ENCODE measurements at places on chromosomes 2 and 18.

DNA sequence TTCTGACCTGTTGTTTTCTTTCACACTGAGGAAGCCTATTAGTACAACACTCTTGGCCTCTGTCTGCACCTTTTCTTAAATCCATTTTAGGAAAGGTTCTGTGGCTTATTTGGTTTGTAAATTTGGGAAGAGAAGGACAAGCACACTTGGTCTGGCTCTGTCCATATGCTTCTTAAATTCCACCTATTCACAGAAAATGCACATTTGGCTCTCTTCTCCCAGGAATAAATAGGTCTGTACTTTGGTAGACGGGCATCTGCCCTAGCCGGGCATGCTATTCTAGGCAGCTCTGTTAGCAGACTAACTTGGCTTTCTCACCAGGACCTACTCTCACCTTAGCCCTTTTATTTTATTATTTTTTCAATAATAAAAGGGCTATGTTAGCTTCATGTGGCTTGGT lies 1211.8 kb upstream of the SLC39A10 start:
- DNase-seq: no peak

DNA sequence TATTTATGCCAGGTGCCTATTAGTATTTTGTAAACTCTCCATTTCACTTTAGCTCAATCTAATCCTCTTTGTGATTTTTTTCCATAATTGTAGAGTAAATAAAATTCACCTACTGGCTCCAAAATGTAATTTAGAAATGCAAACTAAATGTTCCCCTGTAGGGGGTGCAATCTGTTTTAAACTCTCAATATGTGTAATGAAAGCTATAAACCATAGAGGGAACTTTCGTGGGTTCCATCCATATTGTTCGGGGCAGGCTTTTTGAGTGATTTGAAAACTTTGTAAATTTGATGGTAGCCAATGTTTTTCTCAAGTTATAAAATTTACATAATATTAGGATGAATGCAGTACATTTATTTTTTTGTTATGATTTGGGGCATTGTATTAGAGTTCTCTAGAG lies 49.4 kb downstream of the TSPYL6 start:
- peak; percentile 33 for DNase-seq

DNA sequence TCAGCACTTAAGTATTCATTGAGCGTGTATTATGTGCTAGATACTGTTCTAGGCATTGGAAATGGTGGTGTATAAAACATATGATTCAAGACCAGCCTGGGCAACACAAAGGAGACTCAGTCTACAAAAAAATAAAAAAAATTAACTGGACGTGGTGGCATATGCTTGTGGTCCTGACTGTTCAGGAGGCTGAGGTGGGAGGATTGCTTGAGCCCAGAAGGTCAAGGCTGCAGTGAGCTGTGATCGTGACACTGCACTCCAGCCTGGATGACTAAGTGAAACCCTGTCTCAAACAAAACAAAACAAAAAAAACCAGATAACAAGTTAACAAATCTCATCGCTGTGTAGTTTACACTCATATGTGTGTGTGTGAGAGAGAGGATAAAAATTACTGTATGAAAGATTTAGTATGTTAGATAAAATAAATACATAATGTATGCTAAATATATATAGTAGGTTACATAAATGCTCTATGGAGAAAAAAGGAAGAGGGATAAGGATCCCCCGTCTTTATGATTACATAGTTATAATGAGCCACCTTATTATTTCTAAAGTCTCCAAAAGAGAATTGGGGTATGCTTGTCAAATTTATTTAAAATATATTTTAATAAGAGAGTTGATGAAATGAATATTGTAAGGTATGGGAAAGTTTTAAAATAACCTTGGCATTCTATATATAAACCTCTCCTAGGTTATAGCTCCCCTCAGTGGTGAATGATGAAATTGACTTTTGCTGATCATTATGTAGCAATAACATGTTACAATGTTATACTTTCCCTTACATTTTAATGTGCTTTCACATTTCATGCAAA lies 69.2 kb downstream of the EHBP1 start:
- peak; percentile 58 for DNase-seq

DNA sequence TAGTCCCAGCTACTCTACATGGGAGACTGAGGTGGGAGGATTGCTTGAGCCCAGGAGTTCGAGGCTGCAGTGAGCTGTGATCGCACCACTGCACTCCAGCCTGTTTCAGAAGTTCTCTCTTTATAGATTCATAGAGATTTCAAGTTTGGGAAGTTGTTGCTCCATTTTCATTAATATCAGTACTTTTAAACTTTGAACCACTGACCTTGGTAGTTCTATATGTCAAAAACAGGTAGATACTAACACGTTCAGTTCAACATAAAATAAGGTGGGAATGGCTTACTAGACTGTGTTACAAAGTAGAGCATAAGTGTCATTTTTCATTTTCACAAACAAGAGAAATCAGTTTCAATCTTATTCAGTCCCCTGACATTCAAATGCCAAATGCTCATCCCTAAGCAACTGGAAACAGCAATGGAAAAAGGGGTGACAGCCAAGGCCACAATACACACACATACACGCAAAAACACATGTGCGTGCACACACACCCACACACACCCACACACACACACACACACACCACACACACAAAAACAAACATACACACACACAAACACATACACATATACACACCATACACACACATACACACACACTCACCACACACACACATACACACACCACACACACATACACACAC lies 71.7 kb downstream of the PIEZO2 start:
- DNase-seq: no peak

DNA sequence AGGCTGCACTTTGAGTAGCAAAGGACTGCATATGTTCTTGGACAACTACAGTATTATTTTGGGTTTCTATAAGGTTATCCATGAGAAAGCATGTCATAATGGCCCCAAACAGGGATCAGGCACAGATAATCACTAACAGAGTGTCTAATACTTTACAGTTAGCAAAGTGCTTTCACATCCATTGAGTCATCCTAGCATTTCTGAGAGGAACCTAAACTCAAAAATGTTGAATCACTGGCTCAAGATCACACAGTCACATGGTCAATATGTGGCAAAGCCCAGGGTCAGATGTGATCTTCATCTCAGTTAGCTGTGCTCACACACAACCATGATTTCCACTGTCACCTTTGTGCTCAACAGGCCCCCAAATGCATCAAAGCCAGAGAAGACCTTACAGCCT lies 156.1 kb upstream of the VRK2 start:
- DNase-seq: no peak

DNA sequence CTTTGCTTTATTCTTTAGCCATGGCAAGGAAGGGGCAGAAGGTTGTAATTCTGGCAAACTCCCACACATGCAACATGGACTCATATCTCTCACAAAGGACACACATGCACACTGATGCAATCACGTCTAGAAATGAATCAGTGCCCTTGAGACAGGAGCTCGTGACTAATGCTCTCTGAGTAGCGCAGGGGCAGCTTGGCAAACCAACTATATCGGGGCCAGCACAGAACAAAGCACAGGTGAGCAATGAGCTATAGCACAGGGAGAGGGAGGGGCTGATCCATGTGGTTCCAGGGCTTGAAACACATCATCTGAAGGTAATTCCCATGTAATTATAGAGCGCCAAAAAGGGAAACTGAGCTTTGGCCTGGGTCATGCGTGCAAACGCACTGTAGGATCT lies 165.2 kb upstream of the KLF7 start:
- DNase-seq: no peak

DNA sequence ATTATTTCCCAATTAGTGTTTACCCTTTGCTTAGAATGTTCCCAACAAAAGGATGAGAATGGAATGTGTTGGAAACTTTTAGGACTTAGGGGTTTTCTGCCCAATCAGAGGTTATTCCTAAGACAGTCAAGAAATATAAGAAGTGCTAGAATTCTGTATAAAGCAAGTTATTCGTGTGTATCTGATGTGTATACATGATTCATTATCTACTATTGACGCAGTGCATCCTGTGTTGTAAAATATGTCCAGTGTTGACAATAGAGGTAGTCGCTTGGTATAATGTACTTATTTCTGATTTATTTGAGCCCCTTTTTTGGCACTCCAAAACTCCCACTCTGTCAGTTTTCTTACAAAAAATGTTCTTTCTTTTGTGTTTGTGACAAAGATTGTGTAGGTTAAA lies 881 bp downstream of the PIKFYVE start:
- DNase-seq: no peak

DNA sequence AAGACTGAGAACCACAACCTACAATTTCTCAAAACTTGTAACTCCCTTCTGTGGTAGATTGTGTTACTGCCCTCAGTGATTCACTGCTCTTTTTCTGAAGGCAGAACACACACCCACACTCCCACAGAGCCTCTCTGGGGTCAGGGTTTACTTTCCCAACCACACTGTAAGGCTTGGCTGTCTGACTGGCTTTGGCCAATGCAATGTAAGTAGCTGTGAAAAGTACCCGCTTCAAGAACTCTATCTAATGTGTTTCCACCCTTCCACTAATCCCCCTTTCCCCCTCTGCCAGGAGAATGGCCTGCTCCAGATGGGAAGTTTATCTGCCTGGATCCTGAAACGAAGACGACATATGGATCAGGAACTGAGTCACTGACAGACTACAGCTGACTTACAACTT lies 222.7 kb downstream of the CDH2 start:
- DNase-seq: no peak

GRCh38 chr2:101762451-101763171 lies 65.1 kb downstream of the MAP4K4 start:
- DNase-seq: peak; percentile 59

DNA sequence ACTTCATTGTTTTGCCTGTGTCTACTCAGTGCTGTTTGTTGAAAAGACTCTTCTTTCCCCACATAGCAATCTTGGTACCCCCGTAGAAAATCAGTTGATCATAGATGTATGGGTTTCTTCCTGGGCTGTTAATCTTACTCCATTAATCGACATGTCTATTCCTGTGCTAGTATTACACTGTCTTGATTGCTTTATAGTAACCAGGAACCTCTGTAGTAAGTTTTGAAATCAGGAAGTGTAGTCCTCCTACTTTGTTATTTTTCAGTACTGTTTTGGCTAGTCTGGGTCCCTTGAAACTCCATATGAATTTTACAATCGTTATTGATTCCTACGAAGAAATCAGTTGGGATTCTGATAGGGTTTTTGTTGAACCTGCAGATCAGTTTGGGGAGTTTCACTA lies 78.8 kb upstream of the FAM136A start:
- no peak for DNase-seq

GRCh38 chr2:50952596-50952995 lies 79.3 kb downstream of the NRXN1 start:
- DNase-seq: no peak

DNA sequence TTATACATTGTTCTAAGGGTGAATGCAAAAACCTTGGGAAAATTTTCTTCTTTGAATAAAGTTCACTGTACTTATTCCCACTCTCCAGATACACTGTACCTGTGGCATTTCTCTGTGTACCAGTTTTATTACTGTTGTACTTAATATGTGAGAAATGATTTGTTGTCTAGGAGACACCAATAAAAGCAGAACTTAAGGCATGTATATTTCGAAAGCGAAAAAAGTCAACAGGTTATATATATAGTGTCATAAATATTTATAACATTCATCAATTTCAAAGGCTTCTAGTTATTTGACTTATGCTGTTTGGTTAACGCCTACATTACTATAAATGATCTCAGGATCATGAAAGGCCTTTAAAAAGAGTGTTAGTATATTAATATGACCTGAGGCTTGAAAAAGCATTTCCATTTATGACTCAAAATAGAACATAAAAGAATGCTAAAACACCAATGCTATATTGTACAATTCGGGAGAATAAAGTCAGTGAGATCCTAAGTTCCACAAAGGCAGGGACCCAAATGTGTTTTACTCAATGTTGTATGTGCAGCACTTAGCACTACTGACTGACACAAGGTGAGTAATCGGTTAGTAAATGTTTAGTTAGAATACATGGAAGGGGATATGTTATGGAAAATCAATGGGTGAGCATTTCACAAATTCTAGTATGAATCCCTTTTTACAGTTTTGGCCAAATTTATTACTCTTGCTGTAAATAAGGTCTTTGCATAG lies 32.2 kb upstream of the HNRNPA3 start:
- no peak for DNase-seq

- no peak for DNase-seq
These were observed 8.5 kb upstream of the NCL start for GRCh38 chr2:231472816-231473215.

- DNase-seq: no peak
These were observed 3.3 kb downstream of the WDR12 start for GRCh38 chr2:202908186-202908585.

- no peak for DNase-seq
These were observed 465.4 kb upstream of the TNP1 start for GRCh38 chr2:217325251-217325650.

- no peak for DNase-seq
These were observed 280.2 kb downstream of the ZEB2 start for GRCh38 chr2:144239726-144240125.

- DNase-seq: no peak
These were observed 25.5 kb downstream of the PPP3R1 start for GRCh38 chr2:68226794-68227193.

DNA sequence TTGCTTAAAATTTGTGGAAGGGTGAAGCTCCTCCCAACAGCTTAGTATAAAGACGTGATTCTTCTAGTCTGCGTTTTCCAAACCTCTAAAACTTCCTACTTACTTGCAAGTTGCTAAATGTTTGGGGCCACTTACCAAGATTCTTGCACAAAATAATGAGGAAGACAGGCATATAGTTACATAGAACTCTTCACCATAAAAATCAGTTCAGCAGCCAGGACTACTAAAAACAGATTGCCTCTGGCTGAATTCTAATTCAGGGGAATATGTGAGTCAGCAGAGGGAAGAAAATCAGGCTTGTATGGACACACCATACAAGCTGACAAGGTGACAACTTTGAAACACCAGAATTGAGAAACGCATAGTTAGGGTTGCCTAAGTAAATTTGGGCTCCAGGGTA lies 2.8 kb upstream of the PEX13 start:
- DNase-seq: no peak

- no peak for DNase-seq
These were observed 749 bp downstream of the STK25 start for GRCh38 chr2:241507430-241508239.

GRCh38 chr2:55175254-55176093 lies 56.6 kb downstream of the CLHC1 start:
- peak; percentile 83 for DNase-seq
